ENCODE measurements at places on chromosomes 4 and X. TPM values are rescaled to one million over a fixed set of nuclear protein-coding genes. Genes with fewer than 3 reads are reported as not detected.

The CT45A2 gene
- not detected for total RNA-seq

The TEX13D gene
- total RNA-seq, result not detected

The GUCY1B1 gene
- 0.30 TPM for total RNA-seq

The PNMA6F gene
- not detected for total RNA-seq

The TECRL gene
- not detected for total RNA-seq

The NUDT6 gene
- 5.9 TPM for total RNA-seq
